ENCODE measurements at places on chromosomes 4 and X. TPM values are rescaled to one million over a fixed set of nuclear protein-coding genes. Genes with fewer than 3 reads are reported as not detected.

CYP2U1 gene
- 11.9 TPM for total RNA-seq

POU4F2 gene
- total RNA-seq, result not detected

CSAG3 gene
- 2.2 TPM for total RNA-seq

ATOH1 gene
- not detected for total RNA-seq

PAGE4 gene
- total RNA-seq, result not detected

HTRA3 gene
- 7.8 TPM for total RNA-seq

XG gene
- total RNA-seq, result not detected

CETN2 gene
- 42.1 TPM for total RNA-seq

ATP2B3 gene
- total RNA-seq, result not detected

NMU gene
- 7.3 TPM for total RNA-seq

IL1RAPL1 gene
- total RNA-seq, result 4.3 TPM

USP17L25 gene
- total RNA-seq, result not detected

HSD17B13 gene
- 0.49 TPM for total RNA-seq

TMEM255A gene
- total RNA-seq, result 0.29 TPM

Measured in RPMI7951 (cell line).